ENCODE measurements at places on chromosomes 7 and 10.

GRCh38 chr10:5685764-5686240, 1.2 kb downstream of the TASOR2 start:
- no peak for DNase-seq

- no peak for DNase-seq
Observed at GRCh38 chr7:127903892-127904669, 127.2 kb downstream of the LRRC4 start.

- no peak for DNase-seq
Observed at GRCh38 chr10:84076540-84077195, 62.6 kb upstream of the GHITM start.

DNA sequence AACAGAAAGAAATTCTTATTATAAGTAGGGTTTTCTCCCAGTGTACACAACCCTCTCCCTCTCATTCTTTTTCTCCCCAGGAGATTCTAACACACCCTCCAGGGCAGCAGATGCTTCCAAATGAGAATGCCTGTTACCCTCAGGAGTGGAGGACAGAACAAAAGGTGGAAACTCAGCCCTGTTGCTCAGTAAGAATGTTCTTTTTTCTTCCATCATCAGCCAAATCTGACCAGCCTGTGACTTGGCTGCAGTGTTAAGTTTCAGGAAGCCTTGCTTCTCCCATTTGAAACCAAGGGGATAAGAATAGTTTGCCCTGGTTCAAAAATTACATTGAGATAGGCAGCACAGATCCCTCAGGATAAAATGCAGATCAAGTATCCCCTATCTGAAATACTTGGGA, 77.5 kb upstream of the EEPD1 start:
- DNase-seq, result no peak

- DNase-seq, result peak; percentile 82
Observed at GRCh38 chr10:104328896-104329710, 9.2 kb downstream of the ITPRIP start.

DNA sequence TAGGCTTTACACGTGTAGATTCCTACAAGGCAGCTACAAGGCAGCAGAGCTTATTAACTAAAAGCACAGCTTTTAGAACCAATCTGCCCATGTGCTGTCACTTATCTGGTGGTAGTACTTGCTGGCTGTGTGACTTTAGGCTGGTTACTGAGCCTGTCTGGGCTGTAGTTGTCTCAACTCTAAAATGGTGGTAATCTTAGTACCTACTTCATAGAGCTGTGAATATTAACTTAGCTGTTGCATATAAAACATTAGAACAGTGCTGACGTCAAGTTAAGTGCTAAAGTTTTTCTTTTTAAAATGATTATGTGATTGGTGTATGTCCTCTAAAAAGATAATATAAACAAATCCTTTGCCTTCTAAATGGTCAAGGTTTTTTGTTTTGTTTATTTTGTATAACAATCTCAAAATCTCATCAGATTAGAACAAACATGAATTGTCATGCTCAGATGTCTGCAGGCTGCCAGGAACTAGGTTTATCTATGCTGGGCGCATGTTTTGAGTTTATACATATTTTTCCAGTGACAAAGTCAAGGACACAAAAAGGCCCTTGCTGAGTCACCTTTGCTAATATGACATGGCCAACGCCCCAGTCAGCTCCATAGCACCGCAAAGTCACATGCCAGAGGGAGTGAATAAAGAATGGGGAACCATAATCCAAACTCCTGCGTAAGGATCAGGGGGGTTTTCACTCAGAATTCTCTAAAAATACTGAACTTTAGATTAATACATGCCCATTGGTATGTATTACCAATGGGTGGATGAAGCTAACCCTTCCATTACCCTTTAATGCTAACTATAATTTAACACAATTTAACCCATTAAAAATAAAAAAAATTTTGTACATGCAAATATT, 39.8 kb upstream of the ARL4A start:
- no peak for DNase-seq

- no peak for DNase-seq
Observed at GRCh38 chr7:91276909-91277308, 12.7 kb downstream of the FZD1 start.

DNA sequence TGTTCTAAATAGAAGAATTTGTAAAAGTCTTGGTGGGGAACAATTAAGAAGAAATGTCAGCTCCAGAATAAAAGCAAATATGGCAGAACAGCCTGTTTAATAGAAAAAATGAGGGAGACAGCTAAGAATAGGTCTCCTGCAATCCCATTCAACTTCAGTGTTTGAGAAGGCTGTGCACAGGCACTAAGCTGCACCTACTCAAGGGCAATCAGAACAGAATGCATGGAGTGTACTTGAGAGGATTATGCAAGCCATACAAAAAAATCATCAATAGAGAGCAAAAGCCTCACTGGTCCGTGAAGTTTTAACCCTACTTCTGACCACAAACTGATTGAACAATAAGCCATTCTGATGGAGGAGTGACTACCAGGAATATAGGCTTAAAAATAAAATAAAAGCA, 690.7 kb upstream of the PCDH15 start:
- DNase-seq, result no peak

GRCh38 chr7:76403780-76404494, 5.6 kb downstream of the SSC4D start:
- DNase-seq, result no peak

GRCh38 chr10:4526311-4526731, 299.7 kb upstream of the AKR1E2 start:
- no peak for DNase-seq

- no peak for DNase-seq
Observed at GRCh38 chr10:122459561-122460273, 1.6 kb upstream of the HTRA1 start.

GRCh38 chr7:152313831-152314604, 121.8 kb downstream of the KMT2C start:
- DNase-seq, result peak; percentile 27

DNA sequence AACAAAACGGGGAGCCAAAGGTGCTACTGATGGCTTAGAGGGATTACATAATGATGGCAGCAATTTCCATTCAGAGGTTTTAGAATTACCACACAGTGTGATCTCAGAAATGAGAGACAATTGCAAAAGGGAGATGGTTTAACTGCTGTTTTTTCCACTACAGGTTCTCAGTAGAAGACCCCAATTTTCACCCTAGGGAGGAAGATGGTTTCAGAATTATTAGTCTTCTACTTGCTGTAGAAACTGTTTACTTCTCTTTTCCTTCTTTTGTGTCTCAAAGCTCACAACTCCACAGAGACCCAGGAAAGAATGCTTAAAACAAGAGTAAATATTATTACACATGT, 226.5 kb downstream of the INHBA start:
- DNase-seq, result no peak

DNA sequence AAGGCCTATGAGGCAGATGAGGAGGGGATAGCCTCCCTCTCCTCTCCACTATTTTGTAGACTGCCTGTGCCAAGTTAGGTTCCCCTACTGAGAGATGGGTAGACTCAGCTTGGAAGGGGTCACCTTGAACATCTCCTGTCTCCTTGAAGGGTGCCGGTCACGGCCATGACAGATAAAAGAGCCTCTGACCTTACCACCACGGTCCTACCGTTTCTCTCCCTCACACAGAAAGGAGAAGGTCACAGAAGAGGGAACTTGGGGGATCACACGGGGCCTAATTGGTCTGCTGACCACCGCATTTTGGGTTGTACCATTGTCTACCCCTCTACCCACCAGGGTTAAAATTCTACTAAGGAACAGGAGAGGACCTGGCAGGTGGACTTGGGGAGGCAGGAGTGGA, 17.0 kb downstream of the PRSS2 start:
- no peak for DNase-seq

- DNase-seq, result no peak
Observed at GRCh38 chr10:60980997-60981396, 37.0 kb upstream of the RHOBTB1 start.

- no peak for DNase-seq
Observed at GRCh38 chr7:44540592-44541027, 520 bp downstream of the NPC1L1 start.

GRCh38 chr7:126370038-126370668, 882.6 kb downstream of the GRM8 start:
- DNase-seq, result no peak

GRCh38 chr7:12719141-12719919, 31.9 kb downstream of the ARL4A start:
- no peak for DNase-seq

GRCh38 chr7:80127412-80128160, 7.0 kb upstream of the GNAI1 start:
- no peak for DNase-seq

DNA sequence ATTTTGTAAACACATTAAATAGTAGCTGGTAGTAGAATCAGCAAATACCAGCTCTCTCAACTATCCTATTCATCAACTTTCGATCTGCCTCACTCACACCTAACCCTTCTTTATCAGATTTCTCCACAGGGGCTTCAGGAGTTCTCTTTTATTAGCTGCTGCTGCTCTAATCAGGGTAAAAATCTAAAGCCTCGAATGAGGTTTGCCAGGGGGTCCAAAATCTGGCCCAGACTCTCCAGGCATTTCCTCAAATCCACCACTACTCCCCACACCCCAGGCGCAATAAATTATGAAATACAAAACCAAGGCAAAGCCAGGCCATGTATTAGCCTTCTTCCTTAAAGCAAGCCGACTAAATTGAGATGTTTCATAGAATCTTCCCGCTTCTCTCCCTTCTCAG, 2.3 kb downstream of the RNF216 start:
- DNase-seq, result no peak

DNA sequence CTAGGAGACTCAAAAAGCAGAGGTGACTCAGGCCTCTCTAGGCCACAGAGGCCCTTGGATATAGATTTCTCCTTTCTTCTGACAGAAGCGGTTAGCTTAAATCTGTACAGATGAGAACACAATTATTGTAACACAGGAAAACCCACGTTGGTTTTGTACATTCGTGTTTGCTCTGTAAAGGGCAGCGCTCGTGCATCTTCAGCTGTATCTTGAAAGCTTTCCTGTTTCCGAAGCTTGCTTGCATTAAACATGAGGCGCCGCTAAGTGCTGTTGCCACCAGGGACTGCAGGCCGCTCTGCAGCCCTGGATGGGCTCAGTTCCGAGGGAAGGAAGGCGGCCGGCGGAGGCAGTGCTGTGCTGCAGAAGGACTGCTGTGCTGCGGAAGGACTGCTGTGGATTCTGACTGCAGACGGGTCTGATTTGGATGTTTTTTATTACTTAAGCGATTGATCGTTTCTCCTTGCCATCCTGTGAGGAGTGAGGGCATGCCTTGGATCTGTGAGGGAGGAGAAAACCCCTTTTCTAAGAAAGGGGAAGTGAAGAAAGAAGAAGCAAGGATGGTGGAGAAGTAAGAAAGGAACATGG, 53.3 kb downstream of the FHIP2A start:
- DNase-seq, result no peak

DNA sequence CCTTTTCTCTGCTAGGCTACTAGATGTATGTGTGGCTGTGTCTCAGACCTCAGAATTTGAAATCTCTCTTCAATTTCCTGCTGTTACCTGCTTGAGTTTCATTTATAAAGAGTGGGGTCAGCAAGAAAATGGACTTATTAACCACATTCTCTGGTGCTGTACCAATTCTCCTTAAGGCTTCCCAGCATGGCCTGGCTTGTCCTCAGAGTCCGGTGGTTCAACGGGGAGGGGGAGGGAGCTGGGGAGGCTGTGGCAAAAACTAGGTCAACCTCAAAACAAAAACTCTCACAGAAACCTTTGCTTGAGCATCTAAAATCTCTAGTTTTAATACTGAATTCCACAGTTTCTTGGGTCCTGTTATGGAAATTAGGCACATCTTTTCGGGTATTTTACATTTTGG, 389.1 kb upstream of the COBL start:
- DNase-seq, result no peak

DNA sequence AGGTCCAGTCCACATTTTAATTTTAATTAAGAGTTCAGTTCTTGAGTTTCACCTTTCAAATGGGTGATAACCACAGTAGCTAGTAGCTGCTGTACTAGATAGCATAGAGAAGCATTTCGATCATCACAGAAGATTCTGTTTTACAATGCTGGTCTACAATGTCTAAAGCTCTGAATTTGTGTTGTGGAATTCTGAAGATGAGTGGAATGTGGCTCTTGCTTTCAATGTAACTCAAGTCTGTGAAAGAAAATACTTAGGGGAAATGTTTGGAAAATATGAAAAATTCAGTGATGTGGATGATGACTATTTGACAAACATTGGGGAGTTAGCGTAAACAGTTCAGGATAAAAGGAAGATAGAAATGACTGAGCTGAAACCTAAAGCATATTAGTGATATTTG, 139.4 kb downstream of the GNAT3 start:
- no peak for DNase-seq

DNA sequence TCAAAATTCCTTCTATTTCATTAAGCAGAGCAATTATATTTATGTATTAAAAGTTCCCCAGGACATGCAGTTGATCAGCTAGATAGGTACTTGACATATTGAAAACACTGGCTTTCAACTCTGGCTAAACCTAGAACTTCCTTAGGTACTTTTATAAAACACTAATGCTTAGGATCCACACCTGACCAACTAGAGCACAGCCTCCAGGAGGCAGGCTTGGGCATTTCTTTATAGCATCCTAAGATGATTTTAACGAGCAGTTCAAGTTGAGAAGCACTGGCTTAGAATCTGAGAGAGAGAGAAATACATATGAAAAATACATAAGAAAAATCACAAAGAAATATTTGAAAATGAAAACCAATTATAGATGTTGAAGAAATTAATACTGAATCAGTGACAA, 20.8 kb downstream of the SLC26A5 start:
- DNase-seq, result no peak

- no peak for DNase-seq
Observed at GRCh38 chr10:25508112-25508815, 333.5 kb downstream of the GPR158 start.

All from CD4-positive, alpha-beta T cell treated with Interleukin-6 at 100 ng/mL for 8 hours (primary cell).